ENCODE measurements at places on chromosomes 12 and 14.

DNA sequence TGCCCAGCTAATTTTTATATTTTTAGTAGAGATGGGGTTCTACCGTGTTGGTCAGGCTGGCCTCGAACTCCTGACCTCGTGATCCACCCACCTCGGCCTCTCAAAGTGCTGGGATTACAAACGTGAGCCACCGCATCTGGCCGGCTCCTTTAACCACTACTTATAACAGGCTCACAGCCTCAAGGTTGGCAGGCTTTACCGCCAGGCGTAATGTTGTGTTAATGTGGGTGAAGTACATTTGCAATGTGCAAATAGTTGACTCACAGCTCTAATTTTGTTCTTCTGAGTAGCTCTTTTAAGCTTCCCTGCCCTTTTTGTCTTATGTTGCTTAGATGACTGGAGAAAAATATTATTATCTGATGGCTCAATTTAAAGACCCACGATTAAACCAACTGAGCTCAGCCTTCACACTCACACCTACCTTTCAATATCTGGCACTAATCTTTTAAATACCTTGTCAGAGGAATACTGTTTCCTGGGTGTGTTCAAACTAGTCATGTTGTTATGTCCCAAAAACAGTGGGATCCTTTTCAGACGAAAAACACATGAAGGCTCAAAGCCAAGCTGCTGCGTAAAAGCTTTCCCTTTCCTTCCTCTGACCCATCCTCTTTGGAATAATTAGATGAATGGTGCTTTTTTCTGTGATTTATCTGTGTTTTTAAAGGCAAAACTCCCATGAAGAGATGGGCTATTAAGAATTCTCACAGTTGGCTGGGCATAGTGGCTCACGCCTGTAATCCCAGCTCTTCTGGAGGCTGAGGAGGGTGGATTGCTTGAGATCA is 57.2 kb upstream of the USP44 start:
- DNase-seq: no peak

DNA sequence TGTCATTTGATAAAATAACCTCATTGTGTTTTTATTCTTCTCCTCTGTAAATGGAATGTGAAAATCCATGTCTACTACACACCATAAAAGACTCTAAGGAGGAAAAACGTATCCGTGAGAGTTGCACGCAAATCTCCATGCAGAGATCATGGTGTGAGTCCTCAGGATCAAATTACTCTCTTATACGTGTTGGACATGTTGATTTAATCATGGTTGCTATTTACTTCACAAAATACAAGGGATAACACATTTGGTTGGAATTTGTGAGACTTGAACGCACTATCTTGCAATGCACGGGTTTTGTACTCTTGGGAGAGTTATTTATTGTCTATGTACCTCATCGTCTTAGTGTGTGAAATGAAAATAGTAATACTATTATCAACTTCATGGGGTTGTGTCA is 128.0 kb upstream of the RASSF8 start:
- DNase-seq: no peak

DNA sequence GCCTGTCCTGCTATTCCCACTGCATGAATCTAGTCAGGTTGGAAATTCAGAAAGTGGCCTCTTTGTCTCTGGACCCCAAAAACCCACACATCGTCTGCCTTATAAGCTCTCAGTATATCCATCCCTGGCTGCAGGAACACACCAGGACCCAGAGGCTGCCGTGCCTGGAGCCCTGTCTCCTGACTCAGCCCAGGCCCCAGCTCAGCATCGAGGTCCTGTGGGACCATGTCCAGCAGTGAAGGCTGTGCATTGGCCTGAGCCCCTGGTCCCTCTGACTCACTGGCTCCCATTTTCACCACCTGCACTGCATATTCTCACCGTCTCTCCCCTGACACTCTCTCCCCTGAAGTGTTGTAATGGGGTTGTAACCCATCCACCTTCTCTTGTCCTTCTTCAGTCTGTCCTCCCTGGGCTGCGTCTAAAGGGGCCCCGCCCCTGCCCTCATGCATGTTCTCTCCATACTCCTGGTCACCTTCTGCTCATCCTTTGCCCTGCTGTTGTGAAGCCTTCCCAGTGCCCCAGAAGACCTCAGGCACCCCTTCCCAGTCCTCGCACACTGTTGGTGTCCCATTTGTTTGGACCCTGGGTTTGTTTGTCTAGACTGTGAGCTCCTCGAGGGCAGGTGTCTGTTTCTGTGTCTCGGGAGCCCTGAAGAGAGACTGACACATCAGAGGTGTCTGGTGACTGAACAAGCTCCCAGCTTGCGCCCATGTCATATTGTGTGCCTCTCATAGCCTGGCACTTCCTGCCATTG is 43.8 kb downstream of the EVL start:
- DNase-seq: no peak

DNA sequence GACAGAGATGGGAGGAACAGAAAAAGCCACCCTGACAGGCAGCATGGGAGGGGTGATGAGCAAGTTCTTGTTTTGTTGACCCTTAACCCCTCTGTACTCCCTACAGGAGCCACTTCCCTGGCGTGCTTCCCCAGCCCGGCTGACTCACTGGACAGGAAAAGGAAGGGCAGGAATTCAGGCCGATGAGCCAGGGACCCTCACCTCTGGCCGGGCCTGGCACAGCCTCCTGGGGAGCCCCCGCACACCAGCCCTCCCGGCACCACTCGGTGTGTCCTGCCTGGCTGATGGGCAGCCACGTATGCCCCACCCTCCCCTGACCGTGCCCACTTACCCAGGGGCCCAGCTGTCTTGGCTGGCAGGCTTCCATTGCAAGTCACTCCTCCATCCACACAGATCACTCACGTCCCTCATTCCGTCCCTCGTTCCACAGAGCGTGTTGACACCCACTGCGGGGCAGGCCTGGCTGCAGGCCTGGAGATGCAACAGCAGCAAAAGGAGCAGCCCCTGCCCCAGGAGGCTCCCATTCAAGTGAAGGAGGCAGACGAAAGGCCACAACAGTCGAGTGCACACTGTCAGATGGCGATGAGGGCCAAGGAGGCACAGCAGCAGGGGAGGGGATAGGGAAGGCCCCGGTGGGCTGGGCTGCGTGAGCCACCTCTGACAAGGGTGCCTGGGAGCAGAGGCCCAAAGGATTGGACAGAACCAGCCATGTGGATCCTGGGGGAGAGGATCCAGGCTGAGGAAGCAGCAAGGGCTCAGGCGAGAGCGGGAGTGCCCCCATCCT is 19.7 kb upstream of the CD9 start:
- DNase-seq: no peak

DNA sequence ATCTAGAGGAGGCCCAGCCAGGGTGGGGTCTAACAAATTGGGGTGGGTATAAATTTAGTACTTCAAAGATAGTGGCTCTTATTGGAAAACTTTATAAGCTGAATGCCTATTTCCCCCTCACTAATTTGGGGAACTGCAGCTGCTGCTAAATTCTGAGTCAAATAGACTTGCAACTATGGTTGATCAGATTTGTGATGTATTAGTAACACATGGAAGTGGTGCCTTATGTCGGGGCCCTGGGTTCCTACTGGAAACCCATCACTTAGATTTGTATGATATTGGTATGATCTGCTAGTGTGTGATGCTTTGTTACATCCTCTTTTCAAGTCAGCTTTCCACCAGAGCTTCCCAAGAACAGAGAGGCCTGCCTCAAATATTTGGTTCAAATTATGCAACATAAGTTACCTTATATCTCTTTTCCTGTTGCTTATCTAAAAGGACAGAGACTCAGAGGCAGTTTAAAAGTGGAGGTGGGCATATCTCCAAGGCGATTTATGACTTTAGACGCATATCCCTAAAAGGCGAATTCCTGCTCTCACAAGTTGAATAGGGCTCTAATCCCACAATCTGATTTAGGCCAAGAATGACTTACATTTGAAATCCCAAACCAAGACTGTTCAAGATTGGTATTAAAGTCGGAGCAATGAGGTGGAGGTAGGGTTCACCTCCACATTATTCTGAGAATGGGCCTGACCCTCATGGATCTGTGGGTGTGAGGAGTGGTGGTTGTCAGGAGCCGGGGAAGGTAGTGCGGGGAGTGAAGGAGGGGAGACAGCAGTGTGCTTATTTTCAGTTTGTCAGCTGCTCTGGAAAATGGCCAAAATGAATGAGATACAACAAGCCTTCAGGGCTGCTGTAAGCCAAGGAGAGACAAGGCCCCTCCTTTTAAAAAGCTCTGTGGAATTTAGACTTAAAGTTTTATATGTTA is 425.8 kb downstream of the RAD51B start:
- DNase-seq: no peak

DNA sequence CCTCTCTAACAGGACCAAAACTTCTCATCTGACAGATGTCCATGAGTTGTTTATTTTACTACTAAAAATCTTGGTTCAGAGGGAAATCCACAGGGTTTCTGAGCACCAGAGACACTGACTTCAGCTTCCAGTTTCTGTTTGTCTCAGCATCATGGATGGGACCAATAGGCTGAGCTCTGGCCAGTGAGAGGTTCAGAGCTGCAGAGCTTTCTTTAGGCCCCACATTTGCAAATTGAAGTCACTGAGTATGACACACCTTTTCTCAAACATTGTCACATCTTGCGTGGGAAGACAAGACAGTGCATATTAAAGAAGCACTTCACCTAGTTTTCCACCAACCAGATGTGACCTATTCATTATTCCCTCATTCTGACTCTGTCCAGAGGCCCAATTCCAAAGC is 45.2 kb downstream of the RDH12 start:
- peak; percentile 35 for DNase-seq

DNA sequence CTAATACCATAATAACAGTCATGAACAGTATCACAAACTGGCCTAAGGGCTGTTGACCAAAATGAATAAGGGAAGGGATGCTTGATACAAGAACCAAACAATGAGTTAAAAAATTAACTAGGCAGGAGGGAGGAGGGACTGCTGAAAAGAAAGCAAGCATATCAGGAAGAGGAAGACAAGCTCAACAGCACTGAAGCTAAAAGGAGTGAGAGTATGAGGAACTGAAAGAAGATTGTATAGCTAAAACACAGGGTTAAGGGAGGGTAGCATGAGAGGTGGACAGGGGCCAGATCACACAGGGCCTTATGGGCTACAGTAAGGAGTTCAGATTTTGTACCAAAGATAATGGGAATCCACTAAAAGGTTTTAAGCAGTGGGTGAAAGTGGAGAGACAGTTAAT is 34.1 kb downstream of the ITGA7 start:
- DNase-seq: no peak

DNA sequence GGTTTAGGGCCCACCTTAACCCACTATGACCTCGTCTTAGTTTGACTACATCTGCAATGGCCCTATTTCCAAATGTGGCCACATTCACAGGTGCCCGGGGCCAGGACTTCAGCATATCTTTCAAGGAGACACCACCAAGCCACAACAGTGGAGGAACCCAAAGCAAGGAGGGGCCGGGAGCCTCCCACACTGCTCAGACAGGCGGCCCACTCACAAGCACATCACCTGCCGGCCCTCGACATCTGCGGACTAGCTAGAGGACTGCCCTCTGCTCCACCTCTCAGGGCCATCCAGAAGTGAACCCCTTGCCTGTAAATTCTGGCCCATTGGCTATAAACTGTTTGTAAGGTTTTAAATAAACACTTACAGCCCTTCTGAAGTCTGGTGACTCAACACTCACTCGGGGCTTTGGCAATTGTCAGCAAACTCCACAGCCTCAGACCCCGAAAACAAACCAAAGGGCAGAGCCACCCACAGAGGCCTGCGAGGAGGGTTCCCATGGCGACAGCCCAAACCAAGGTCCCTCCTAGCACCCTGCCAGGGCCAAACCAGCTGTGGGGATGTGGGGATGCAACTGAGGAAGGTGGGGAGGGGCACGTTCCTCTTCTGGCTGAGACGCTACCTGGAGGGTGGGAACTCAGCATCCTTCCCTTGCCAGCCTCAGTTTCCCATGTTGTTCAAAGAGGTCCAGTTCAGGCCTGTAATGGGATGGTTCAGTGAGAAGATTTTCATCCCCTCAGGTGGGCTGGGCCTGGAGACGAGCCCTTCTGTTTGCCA is 95.8 kb downstream of the DICER1 start:
- DNase-seq: no peak

- DNase-seq: no peak
These were observed 33.9 kb downstream of the SPTLC2 start for GRCh38 chr14:77582511-77582910.

DNA sequence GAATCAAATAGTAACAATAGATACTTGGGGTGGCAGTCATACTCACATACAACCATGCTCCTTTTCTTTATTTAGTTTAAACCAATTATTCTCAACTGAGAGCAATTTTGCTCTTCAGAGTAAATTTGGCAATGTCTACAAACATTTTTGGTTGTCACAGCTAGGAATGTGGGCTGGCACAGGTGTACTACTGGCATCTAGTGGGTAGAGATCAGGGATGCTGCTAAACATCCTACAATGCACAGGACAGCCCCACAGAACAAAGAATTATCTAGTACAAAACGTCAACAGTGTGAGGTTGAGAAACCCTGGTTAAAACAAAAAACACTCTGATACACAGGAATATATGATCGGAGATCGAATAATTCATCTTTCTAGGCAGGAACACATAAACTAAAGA is 186.5 kb downstream of the NELL2 start:
- DNase-seq: no peak

GRCh38 chr14:50001999-50002925 is 109.4 kb downstream of the ARF6 start:
- peak; percentile 51 for DNase-seq

- no peak for DNase-seq
These were observed 80.2 kb downstream of the ANO6 start for GRCh38 chr12:45296046-45296586.

- DNase-seq: no peak
These were observed 476.3 kb downstream of the LRIG3 start for GRCh38 chr12:58443981-58444371.

DNA sequence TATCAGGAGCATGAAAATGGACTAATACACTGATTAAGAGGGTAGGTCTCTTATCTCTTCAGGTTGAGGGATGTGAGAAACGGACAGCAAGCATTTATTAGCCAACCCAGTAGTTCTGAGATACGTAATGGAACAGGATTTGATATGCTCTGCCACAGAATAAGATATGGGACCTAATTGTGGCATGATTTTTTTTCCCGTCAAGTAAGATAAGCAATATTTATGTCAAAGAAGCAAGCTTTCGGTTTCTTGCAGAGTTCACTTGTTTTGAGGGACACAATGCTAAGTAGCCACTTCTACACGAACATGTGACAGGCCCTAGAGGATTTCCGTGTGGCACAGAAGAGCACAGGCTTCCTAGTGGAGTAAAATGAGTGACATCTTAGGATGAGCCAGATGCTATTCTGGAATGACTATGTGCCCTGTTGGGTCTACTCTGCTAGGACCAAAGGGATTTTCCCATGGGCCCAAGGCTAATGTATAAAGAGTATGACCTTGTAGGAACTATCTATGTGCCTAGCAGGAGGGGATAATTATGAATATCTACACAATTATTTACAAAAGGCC is 57.9 kb downstream of the SLC38A1 start:
- no peak for DNase-seq

DNA sequence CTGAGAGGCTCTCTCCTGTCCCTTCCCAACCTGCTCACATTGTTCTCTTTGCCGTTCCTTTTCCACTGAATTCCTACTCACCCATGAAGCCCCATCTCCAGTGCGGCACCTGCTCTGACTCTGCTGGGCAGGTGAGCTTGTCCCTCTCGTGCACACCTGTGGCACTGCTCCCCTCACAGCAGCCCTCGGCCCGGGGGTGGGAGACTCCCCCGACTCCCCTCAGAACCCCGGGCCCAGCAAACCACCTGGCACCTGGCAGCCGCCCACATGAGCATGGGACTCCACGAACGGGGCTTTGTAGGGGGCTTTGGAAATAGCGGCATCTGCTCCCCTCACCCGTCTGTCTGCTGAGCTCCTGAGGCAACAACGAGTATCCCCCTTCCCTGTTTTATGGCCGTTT is 162.4 kb upstream of the PRMT8 start:
- DNase-seq: no peak

- DNase-seq: no peak
These were observed 167.5 kb upstream of the NOVA1 start for GRCh38 chr14:26765301-26765700.

Data from T-helper 2 cell (primary cell).